ENCODE measurements at places on chromosomes 2 and 18.

GRCh38 chr2:64655018-64655664 is 1.4 kb upstream of the SERTAD2 start:
- DNase-seq, result no peak

DNA sequence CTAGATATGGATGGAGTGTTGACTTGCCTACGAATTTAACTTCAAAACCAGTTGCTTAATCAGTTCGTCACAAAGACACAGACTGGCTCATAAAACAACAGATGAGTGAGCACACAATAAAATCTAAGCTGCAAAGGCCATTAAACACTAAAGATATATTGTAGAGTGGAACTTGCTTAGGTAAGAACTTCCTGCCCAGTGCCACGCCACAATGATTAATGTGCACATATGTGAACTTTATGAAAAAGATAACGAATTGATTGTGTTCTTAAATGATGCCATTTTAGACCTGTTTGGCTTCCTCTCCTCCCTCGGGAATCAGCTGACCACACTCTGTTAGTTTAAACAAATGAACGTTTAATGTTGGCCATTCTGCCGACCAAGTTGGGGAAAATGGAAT is 2031.3 kb upstream of the CELF4 start:
- no peak for DNase-seq

DNA sequence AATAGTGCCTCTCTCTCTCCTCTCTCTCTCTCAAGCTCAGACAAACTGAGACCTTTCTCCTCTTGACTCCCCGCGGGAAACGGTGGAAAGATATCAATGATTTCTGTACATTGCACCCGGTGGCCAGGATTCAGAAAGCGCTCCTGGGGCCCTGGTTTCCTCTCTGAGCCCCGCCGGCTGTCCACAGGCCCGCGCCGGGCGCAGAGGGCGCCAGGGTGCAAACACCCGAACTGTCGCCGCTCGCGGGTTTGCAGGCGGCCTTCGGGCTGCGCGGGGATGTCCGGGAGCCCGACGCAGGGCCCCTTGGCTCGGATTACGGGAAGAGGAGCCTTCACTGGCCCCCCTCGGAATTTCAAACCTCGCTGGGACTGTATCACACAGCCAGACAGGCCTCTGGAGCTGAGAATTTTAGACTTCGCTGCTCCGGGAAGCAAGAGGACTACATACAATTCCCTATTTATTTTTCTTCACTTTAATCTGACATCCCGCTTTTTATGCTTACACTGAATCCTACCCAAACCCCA is 5.2 kb upstream of the EN1 start:
- peak; percentile 33 for DNase-seq

DNA sequence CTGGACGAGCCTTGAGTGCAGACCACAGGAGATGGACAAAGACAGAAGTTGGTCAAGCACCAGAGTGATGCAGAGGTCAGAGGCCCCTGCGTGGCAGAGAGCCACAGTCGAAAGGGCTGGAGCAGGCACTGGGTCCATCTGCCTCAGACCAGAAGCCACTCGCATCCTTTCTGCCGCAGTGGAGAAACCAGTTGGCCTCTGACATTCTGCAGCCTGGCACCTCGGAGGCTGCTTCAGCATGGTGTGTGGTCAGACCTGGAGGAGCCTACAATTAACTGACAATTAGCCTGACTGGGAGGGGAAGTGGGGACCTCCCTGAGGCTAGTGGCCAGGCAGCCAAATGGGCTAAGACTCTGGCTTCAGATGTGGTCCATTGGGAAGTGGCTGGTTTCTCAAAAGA is 111.1 kb downstream of the SGPP2 start:
- DNase-seq, result peak; percentile 42

DNA sequence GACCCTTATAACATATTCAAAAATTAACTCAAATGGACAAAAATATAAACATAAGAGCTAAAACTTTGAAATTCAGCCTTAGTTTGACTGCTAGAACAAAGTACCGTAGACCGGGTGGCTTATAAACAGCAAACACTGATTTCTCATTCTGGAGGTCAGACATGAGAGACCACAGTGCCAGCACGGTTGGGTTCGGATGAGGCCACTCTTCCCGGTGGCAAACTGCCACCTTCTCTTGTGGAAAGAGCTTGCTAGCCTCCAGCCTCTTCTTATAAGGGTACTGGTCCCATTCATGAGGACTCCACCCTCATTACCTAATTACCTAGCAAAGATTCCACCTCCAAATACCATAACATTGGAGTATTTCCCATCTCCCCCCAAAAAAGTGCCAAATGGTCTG is 91.3 kb downstream of the FAM210A start:
- no peak for DNase-seq

DNA sequence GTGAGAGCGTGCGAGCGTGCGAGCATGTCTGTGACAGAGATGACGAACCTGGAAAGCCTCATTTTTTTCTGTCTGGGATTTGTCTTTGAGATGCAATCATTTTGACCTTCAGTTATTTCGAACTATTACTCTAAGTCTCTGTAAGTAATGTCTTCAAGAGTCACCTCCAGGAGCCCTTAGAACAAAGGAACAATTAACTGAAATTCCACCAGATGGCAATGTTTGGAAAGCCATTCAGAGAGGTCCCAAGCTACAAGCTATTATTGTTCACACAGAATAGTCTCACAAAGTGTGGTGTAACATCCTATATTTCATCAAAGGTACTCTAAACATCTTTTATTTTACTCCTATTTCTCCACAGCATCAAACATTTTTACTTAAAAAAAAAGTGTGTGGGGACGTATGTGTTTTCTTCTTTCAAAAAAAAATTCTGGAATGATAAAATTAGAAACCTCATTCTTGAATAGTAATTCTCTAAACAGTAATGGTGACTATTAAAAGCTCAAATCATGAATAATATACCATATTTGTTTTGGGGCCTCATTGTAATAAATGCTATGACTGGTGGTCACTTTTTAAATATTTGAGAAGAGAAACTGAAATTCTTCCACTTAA is 35.1 kb upstream of the MAPRE2 start:
- DNase-seq, result peak; percentile 63

- DNase-seq, result no peak
Measured at GRCh38 chr2:43343573-43344304, 117.3 kb upstream of the ZFP36L2 start.

All from neuronal stem cell (in vitro differentiated cells).